Lower lobe of right lung (tissue), 2 donors: ENCODE measurements at places on chromosomes 5 and 9. TPM values are rescaled to one million over a fixed set of nuclear protein-coding genes. Genes with fewer than 3 reads are reported as not detected.

Gene CCDC152
- total RNA-seq: 1.3 TPM

Gene ENG
- total RNA-seq: 323 TPM

Gene MVB12B
- 47.8 TPM for total RNA-seq

Gene KDM3B
- 67.1 TPM for total RNA-seq

Gene GTF3C4
- 14.0 TPM for total RNA-seq

DNA sequence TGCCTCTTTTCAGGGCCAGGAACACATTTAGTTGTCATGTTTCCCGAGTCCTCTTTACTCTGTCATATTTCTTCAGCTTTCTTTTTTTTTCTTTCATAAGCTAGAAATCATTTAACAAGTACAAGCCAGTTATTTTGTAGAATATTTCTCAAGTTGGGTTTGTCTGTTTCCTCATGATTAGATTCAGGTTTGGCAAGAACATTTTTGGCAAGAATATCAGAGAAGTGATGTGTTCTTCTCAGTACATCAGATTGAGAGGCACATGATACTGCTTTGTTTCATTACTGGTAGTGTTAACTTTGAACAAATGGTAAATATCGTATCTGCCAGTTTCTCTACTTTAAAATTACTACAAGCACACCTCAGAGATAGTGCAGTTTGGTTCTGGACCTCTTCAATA lies 45.1 kb downstream of the PCSK5 start:
- DNase-seq: no peak

- DNase-seq: no peak
These were observed 8.0 kb upstream of the TLR4 start for GRCh38 chr9:117696154-117696553.

DNA sequence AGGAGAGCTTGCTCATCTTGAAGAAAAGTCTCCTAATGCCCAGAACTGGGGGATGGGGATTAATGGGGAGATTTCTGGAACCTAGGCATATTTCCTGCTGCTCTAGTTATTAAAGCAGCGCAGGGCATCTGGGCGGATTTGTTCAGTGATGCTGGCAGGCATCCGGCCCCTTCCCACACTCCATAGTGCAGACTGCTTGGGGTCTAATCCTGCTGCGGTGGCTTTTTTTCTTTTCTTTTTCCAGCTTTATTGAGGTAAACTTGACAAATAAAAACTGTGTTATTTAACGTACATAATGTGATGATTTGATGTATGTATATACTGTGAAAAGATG lies 30.7 kb downstream of the PPARGC1B start:
- DNase-seq: no peak

DNA sequence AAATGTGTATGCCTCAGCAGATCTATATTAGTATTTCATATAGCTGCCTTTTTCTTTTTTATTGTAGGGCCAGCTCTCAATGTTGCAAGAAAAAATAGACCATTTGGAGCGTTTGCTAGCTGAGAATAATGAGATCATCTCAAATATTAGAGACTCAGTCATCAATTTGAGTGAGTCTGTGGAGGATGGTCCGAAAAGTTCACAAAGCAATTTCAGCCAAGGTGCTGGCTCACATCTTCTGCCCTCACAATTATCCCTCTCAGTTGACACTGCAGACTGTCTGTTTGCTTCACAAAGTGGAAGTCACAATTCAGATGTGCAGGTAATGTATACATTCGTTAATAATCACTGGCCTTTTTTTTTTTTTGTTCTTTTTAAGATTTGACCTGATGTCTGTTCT lies 23.7 kb downstream of the MAN2A1 start:
- no peak for DNase-seq
